NCI-H82 (cell line): ENCODE measurements at places on chromosomes 2 and 18.

DNA sequence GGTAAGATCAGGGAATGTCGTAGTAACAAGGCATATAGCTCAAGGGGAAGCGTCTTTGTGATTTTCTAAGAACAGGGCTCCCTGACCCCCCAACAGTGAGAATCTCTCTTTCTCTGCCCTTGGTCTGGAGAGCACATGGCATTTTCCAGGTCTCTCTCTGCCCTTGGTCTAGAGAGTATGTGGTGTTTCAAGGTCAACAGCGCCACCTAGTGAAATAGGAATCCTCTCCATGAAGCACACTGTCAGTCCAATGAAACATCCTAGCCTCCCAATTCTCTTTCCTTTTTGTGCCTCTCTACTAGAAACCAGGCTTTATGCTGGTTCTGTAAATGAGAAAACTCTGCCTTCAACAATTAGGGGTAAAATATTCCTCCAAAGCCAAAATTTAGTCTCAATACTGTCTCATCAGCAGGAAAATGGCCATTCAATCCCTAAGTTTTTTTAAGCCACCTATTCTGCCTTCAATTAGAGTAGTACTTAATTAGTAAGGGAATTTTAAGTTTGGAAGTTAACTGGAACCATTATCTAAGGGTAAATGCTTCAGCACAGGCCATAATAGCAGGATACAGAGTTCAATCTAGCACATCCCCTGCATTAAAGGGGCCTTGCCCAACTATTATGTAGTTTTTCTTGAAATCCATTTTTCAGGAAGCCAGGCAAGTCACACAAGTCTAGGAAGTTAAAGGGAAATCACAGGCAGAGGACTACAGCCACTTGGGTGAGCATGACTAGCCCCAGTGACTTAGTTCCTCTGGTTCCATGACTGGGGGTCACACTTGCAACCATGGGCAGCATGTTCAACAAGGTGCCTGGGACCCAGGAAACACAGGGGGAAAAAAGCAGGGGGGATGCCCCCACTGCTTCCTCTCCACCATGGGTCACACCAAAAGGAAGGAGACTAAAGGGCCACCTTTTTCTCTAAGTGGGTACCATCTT is 12.4 kb downstream of the DYM start:
- peak; percentile 90 for DNase-seq

GRCh38 chr2:29767606-29768335 is 153.6 kb downstream of the ALK start:
- peak; percentile 73 for DNase-seq

- no peak for DNase-seq
Measured at GRCh38 chr2:225090746-225091145, 48.5 kb upstream of the DOCK10 start.

DNA sequence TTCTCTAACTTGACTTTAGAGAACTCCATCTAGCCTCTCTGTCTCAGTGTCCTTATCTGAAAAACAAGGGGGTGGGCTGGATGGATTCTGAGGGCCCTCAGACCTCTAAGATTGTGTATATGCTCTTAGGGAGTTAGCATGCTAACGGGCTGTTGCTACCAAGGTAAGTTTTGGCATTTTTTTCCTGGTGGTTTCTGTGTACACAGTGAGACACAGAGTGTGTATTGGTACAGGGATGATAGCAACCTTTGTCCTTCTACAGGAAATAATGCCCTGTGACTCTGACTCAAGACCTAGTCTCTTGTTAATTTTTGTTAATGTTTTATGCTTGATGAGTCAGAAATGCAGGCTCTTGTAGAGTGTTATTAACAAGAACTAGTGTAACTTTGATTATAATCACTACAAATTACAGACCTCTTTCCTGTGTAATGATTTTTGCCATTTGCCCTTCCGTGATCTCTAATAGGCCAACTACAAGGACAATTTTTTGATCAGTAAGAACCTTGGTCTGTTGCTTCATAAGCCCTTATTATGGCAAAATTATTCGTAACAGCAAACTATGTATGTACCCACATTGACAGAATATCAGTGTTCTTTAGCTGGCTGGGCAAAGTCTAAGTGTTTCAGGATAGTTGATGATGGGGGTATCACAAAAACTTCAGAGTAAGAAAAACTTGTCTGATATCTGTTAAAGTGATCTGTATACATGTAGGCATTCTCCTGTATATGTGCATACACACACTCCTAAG is 89.7 kb downstream of the SPTBN1 start:
- no peak for DNase-seq

- DNase-seq, result no peak
Measured at GRCh38 chr2:121063471-121063870, 221.5 kb downstream of the TFCP2L1 start.

- peak; percentile 96 for DNase-seq
Measured at GRCh38 chr2:127106991-127107621, at the start of gene BIN1. BIN1 (minus strand) TSS chr2:127107154; CDS start chr2:127106943, 211 bp downstream.

GRCh38 chr2:229794636-229795035 is 80.3 kb upstream of the DNER start:
- no peak for DNase-seq

DNA sequence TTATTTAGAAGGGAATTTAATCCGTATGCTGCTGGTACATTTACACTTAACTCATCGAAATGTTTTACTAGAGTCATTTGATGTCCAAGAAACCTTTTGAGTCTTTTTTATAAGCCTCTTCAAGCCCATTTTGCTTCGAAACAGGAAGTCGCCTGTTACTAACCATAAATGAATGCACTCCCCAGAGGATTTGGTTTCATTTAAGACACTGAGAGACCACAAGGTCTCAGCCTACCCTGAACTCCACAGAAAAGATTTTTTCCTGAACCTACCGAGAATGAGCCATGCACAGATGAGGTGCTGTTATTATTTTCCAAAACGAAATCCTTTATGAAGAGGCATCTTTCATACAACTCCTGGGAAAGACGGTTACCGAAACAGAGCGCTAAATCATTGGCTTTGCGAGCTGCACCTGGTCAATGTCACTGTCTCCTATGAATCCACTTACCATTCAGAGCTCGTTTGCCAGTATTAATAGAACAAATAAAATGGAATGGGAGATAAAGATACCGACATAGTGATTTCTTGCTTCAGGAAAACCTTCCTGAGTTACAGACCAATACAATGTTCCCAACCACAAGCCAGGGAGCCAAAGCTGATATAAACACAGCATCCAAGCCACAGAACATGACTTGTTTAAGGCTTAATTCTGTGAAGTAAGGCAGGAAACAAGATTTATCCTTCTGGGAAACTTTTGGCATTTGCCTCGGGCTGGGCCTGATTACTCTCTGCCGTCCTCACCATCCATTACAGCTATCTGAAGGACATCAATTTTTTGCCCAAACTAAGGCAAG is 382.1 kb downstream of the OSR1 start:
- no peak for DNase-seq
